ENCODE measurements at places on chromosomes 11 and 22. TPM values are rescaled to one million over a fixed set of nuclear protein-coding genes. Genes with fewer than 3 reads are reported as not detected.

DNA sequence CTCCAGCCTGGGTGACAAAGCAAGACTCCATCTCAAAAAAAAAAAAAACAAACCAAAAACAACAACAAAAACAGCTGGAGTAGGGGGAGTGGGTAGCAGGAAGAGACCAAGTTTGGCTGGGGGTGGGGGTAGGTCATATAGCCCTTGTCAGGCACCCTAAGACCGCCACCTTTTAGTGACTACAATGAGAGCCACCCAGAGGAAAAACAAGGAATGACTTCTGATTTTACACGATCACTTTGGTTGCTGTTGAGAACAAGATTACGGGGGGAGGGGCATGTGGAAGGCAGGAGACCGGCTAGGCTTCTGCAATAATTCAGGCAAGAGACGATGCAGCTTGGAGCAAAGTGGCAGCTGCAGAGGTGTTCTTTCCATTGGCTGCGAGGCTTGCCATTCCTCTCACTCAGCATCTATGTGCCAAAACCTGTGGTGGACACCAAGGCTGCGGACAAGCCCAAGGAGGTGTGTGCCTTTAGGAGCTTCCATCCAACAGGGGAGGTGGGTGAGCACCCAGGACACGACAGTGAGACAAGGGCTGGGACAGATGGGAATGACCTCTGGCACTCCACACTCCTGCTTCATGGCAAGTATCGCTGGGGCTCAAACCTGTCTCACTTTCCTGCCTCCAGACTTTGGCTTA is 1.7 kb downstream of the RPS19BP1 start:
- H3K4me3 ChIP-seq, result peak overlapping the region; percentile 77
- H3K27me3 ChIP-seq, result no peaks in the 10 kb centered on the region
- H3K27ac ChIP-seq, result 0 out of 2 replicates have a peak overlapping the region, but pooled peaks have one; percentile 50
- DNase-seq, result peak; percentile 89

Gene SNRPD3
- 314 TPM for total RNA-seq

DNA sequence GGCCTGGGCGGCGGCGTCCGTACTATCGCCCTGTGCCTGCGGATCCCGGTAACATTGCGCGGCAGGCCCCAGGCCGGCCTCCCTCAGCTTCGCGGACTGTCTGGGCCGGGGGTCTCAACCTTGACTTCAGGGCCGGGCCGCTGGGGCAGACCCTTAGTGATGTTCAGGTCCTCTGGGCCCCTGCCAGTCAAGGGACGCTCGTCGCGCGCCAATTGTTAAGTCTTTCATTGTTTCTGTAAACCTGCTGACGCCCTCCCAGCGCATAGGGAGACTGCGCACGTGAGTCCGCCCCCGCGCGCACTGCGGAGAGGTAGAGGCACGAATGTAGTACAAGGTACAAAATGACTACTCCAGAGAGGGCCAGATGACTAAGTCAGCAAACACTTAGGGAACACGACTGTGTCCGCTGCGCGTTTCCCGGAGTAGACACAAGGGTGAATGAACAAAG is 451 bp upstream of the HDHD5 start:
- peak; percentile 63 for DNase-seq
- no peak overlapping the region for H3K27ac ChIP-seq
- peaks cover 7% of the 10 kb centered on the region for H3K27me3 ChIP-seq
- peak overlapping the region; percentile 85 for H3K4me3 ChIP-seq
- H3K4me1 ChIP-seq, result peaks cover 21% of the 10 kb centered on the region
- H3K36me3 ChIP-seq, result no peaks in the 10 kb centered on the region

DNA sequence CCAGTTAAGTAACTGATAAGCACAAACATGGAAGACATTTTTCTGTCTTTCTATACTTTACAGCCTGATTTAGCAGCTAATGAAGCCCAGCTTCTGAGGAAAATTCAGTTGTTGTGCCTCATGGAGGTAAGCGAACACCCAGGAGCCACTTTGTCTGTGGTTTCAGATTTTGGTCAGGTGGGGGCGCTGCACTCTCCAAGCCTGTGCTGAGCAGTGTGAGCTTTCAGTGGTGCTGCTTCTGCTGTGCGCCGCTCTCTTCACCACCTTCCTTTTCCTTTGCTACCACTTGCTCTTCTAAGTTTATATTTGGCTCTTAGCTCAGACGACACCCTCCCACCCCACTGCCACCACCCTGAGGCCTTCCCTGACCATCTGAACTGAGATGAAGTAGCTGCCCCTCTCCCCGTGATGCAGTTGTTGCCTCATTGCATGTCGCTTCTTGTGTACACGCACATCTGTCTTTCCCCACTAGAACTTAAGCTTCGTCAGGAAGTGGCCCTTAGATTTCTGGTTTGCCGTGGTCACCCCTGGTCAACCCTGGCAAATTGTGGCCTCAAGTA is 14.0 kb downstream of the PSMD13 start:
- H3K36me3 ChIP-seq, result peaks cover 36% of the 10 kb centered on the region
- H3K27me3 ChIP-seq, result no peaks in the 10 kb centered on the region
- no peak overlapping the region for H3K4me3 ChIP-seq
- peak overlapping the region; percentile 70 for H3K27ac ChIP-seq

Gene CSNK2A3
- total RNA-seq, result 4.8 TPM

DNA sequence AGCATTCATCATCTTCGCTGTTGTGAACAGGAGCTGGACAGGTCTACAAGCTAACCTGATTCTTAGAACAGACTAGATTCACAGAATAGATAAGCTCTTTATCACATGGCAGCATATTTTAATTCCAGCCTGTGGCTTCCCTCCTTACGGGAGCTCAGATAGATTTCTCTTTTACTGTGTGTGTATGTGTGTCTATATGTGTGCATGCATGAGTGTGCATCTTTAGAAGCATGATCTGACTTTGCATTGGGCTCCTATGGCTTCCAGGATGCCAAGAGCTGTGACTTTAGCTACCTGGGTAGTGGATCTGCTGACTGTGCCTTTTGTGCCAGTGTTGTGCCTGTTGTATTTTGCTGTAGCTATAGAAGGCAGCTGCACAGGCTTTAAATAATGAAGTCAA is 44.3 kb downstream of the ZNRF3 start:
- H3K36me3 ChIP-seq, result no peaks in the 10 kb centered on the region
- no peak overlapping the region for H3K4me3 ChIP-seq
- no peak for DNase-seq
- H3K27me3 ChIP-seq, result no peaks in the 10 kb centered on the region

Gene OR10A2
- not detected for total RNA-seq

GRCh38 chr11:125036933-125037332 is 26.2 kb upstream of the SLC37A2 start:
- H3K36me3 ChIP-seq, result no peaks in the 10 kb centered on the region
- H3K27me3 ChIP-seq, result no peaks in the 10 kb centered on the region
- H3K4me3 ChIP-seq, result no peak overlapping the region
- no peak for DNase-seq
- no peaks in the 10 kb centered on the region for H3K4me1 ChIP-seq

GRCh38 chr22:21762712-21763581 is 27.4 kb upstream of the YPEL1 start:
- H3K4me1 ChIP-seq, result no peaks in the 10 kb centered on the region
- DNase-seq, result no peak
- peaks cover 28% of the 10 kb centered on the region for H3K36me3 ChIP-seq
- H3K27me3 ChIP-seq, result no peaks in the 10 kb centered on the region

Gene DDI1
- total RNA-seq, result not detected

Gene SYT12
- 2.5 TPM for total RNA-seq

DNA sequence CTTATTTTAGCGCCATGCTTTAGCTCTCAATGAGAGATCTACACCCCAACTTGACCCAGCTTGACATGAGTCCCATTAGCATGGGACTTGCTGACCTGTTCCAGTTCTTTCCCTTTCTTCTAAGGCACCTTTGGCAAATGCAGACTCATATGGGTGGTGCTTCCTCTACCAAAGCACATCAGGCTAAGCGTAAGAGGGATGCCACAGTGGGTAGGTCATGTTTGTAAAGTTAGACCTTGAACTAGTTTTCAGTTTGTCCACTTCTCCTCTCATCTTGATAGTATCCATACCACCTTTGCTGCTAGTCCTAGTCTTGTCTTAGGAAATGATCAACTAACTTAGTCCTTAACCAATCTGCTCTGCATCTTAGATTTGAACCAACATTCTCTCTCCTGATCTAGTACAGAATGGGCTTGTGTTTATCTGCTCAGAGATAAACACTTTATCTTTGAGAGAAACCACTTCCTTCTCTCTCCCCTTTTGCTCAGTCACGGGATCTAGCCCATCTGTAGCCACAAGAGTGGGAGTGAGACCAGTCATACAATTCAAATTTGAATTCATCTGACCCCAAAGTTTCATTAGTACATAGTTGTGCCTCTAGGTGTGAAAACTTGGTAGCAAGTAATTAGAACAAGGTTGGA is 72.1 kb upstream of the CD44 start:
- no peaks in the 10 kb centered on the region for H3K4me1 ChIP-seq
- DNase-seq, result no peak
- no peaks in the 10 kb centered on the region for H3K36me3 ChIP-seq

DNA sequence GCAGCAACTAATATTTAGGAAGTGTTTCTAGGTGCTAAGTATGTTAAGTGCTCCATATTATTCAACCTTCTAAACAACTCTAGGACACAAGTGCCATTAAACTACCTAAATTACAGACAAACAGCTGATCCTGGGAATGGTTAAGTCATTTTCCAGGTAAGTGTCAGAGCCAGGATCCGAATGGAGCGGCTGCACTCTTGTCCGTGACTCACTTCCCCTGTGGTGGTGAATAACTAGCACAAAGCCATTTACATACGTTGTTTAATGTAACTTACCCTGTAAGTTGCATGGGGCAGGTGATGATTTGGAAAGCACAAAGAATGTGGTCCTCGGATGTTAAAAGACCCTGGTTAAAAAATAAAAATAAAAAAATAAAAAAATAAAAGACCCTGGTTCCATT is 8.8 kb upstream of the PRG2 start:
- no peak overlapping the region for H3K4me3 ChIP-seq
- no peaks in the 10 kb centered on the region for H3K27me3 ChIP-seq
- no peak overlapping the region for H3K27ac ChIP-seq
- no peaks in the 10 kb centered on the region for H3K36me3 ChIP-seq

Gene ASPHD2
- 10.0 TPM for total RNA-seq

- no peaks in the 10 kb centered on the region for H3K27me3 ChIP-seq
- no peak for DNase-seq
- H3K4me1 ChIP-seq, result no peaks in the 10 kb centered on the region
- H3K4me3 ChIP-seq, result no peak overlapping the region
Observed at GRCh38 chr11:91795139-91795887, 429.3 kb upstream of the FAT3 start.

DNA sequence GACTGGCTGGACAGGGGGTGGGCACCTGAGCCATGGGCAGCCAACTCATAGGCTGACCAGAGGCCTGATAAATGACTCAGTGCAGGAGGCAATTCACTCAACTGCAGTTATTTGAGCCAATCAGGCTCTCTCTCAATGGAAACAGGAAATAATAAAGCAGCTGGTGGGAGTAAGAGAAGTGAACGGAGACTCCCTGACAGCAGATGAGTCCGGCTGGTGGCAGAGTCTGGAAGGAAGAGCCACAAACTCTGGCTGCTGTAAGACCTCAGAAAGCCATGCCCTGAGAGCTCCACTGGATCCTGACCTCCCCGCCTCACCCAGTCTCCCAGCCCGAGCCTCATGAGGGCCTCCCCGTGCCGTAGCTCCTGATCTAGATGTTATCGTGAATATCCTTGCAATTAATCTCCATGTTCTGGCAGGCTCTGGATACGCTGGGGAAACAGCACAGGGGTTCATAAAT is 69.8 kb downstream of the TRIM29 start:
- no peak for DNase-seq
- no peaks in the 10 kb centered on the region for H3K27me3 ChIP-seq

Gene ADM2
- 12.8 TPM for total RNA-seq

GRCh38 chr11:117269856-117270255 is 21.3 kb upstream of the BACE1-AS start:
- no peak for DNase-seq
- no peaks in the 10 kb centered on the region for H3K4me1 ChIP-seq
- no peak overlapping the region for H3K4me3 ChIP-seq

DNA sequence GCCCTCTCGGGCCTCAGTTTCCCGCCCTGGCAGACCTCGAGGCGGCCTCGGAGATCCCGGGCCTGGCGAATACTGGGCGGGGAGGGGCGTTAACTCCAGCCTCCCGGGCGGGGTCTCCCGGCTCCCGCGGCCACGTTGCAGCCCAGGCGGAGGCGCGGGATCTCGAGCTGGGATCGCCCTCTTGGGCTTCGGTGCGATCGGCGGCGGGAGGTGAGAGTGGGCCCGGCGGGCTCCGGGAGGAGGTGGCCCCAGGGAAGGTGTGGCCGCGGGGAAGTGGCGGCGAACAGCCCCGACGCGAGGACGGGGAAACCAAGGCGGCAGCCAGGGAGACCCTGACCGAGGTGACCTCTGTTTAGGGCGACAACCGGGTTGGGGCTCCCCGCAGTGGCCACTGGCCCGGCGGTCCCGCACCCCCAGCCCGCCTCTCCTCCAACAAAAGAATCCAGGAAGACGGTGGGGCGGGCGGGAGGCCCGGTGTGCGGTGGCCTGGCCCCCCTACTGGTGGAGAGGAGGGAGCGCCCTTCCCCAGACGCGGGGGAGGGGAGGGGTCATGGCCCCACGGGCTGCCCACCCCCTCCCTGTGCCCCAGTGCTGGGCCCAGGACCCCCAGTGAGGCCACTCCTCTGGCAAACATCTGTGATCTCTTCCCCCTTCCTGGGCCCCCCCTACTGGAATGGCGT is at the start of gene PHETA2:
TSS of gene PHETA2 (plus strand) at position 117 of the 680 bp plus-strand sequence. CDS start 3,046 bp downstream, outside the sequence.
- DNase-seq, result peak; percentile 68
- peaks cover 37% of the 10 kb centered on the region for H3K4me1 ChIP-seq
- H3K36me3 ChIP-seq, result no peaks in the 10 kb centered on the region
- no peak within 1 kb of the TSS for H3K27ac ChIP-seq

GRCh38 chr11:32894149-32894827 is 1.7 kb downstream of the QSER1 start:
- H3K36me3 ChIP-seq, result peaks cover 4% of the 10 kb centered on the region
- H3K4me1 ChIP-seq, result peaks cover 50% of the 10 kb centered on the region
- H3K4me3 ChIP-seq, result peak overlapping the region; percentile 56
- peak; percentile 76 for DNase-seq
- H3K27ac ChIP-seq, result peak overlapping the region; percentile 79
- no peaks in the 10 kb centered on the region for H3K27me3 ChIP-seq

- no peaks in the 10 kb centered on the region for H3K36me3 ChIP-seq
- H3K27me3 ChIP-seq, result no peaks in the 10 kb centered on the region
- H3K4me3 ChIP-seq, result no peak overlapping the region
- no peaks in the 10 kb centered on the region for H3K4me1 ChIP-seq
Observed at GRCh38 chr11:92907671-92908070, 61.8 kb upstream of the MTNR1B start.

Gene NAV2
- total RNA-seq, result 42.3 TPM

- H3K4me3 ChIP-seq, result no peak overlapping the region
- H3K27me3 ChIP-seq, result peaks cover 11% of the 10 kb centered on the region
- H3K4me1 ChIP-seq, result no peaks in the 10 kb centered on the region
- no peaks in the 10 kb centered on the region for H3K36me3 ChIP-seq
- no peak overlapping the region for H3K27ac ChIP-seq
Observed at GRCh38 chr11:61574611-61575010, 6.3 kb downstream of the SYT7 start.
